ENCODE measurements at places on chromosomes 2 and 18. TPM values are rescaled to one million over a fixed set of nuclear protein-coding genes. Genes with fewer than 3 reads are reported as not detected.

SERPINB13 gene
- not detected for total RNA-seq

GRCh38 chr2:234368861-234369261 lies 128.0 kb downstream of the ARL4C start:
- no peak for DNase-seq

SP140 gene
- total RNA-seq = 15.0 TPM

GRCh38 chr18:34767601-34768027 lies 57.5 kb downstream of the DTNA start:
- no peak for DNase-seq

DNA sequence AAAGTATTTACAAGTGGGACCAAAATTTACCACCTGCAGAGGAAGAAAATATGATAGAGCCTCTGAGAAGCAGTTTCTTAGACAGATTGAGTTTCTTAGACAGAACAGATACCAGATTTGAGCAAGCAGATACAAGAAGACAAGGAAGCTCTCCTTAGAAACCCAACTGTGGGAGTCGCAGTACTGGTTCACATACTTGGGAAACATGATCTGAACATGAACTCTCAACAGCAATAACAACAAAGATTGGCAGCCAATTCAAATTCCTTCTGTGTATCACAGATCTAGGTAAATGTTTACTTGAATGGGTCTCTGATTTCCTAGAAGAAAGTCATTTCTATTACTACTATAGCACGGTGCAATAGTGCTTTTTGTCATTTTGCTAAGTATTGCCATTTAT lies 82.1 kb downstream of the OLA1 start:
- DNase-seq = no peak

SLC38A11 gene
- 0.44 TPM for total RNA-seq

Data from lower lobe of right lung (tissue), 2 donors.